ENCODE measurements at places on chromosomes 1 and 21.

GRCh38 chr1:222736972-222737371 lies at the start of gene FAM177B:
Gene FAM177B (plus strand): TSS chr1:222737202. CDS start chr1:222746546, 9,344 bp downstream.
- no peak for DNase-seq

GRCh38 chr1:169513208-169513607 lies 27.5 kb upstream of the SLC19A2 start:
- no peak for DNase-seq

DNA sequence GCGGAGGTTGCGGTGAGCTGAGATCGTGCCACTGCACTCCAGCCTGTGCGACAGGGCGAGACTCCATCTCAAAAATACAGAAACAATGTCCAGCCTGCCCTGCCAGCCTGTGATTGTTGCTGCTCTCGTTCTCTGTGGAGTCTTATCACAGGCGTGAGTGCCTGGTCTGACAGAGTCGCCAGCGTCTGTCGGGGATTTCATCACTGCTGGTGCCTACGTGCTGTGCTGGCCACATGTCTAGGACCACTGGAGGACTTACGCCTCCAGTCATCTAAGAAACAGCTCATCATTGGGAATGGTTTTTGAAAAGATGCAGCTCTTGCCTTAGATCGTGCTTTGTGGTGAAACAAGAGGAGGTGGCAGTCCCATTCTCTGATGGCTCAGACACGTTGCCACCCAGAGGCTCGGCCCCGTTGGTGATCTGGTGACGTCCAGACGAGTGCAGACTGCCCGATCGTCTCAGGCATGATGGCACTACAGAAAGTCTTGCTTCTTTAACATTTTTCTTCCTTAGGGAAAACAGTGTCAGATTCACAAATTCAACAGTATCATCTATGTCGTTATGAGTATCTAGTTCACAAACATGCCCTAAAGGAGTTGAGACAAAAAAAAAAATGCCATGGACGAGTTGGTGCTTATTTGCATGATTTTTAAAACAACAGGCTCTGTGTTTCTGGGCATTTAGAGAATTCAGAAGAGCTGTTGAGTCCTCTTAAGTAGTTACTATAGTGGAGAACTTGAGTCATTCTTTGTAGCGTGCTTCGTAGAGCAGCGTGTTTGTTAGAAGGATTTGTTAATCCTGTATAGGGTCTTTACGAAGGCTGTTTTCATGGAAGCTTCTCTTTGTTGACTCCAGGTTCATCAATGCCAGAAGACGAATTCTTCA lies 47.5 kb downstream of the CBS start:
- DNase-seq, result no peak

DNA sequence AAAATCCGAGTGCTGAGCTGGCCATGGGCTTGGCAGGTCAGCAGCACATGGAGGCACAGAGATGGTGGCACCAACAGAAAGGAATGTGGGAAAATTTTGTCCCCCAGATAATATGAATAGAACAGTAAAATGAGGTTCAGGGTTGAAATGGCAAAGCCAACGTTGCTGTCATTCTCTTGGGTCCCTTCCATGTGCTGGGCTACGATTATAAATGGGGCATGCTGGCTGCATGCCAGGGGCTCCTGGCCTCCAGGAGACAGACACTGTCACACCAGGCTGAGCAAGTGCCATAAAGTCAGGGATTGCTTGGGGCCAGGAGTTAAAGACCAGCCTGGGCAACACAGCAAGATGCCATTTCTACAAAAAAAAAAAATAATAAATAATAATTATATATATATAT lies 77.1 kb downstream of the TOMM20 start:
- DNase-seq, result no peak

- DNase-seq, result no peak
These were observed 51.3 kb upstream of the RUNX1 start for GRCh38 chr21:35100349-35100811.

Measured in activated CD8-positive, alpha-beta memory T cell treated with anti-CD3 and anti-CD28 coated beads for 4 hours (primary cell).